ENCODE measurements at places on chromosomes 1 and 21.

DNA sequence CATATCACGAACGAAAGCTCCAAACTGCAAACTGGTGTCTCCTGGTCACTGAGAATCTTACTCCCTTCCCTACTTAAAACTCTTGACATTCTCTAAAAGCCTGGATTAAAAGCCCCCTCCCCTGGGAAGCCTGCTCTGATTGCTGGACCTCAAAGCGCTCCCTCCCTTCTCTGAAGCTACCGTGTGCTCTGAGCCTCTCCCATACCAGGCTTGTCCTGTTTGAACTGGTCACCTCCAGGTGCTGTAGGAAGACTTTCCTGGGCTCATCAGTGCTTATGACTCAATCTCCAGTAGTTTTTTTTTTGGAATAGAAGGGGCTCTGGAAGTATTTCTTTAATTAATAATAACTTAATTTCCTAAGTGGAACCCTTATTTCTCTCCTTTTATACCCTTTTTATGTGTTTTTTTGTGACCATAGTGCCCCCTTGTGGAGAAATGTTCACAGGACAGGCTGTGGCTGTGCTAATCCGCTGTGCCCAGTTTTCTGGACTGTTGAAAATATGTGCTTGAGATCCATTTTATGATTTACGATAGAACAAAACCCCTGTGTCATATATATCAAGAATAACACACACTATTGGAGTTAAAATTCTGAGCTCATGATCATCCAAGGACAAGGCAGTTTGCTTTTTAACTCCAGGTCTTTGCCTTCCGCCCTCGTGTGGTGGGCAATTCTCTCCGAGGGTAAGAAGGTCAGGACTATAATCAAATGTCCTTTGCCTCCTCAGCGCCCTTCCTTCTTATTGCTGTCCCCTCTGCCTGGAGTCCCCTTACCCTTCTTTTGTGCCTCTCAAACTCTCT is 16.9 kb downstream of the MTARC1 start:
- DNase-seq, result peak; percentile 42

DNA sequence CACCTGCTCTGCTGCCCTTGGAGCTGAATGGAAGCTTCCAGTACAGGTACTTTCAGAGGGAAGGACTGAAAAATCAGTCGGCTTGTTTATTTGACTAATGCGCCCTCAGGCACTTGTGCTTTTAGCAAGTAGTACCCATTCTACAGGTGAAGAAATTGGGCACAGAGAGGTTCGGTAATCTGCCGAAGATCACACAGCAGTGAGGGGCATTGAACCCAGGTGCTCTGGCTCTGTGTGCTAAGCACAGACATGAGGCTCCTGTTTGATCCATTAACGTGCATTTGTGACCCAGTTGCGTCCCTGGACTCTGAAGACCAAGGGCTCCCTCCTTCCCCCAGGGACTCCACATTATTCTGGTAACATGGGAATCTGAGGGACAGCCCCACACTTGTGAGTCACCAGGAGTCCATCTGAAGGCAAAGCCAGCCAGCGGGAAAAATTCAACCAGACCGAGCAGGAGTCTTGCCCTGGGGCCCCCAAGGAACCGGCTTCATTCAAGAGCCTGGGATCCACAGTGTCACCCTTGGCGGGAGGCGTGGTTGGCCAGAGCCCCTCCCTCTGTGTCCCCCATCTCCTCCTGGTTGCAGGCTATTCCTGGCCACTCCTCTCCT is 192.4 kb upstream of the ARHGEF16 start:
- DNase-seq, result no peak

- no peak for DNase-seq
Measured at GRCh38 chr1:91803847-91804545, 82.0 kb downstream of the TGFBR3 start.

DNA sequence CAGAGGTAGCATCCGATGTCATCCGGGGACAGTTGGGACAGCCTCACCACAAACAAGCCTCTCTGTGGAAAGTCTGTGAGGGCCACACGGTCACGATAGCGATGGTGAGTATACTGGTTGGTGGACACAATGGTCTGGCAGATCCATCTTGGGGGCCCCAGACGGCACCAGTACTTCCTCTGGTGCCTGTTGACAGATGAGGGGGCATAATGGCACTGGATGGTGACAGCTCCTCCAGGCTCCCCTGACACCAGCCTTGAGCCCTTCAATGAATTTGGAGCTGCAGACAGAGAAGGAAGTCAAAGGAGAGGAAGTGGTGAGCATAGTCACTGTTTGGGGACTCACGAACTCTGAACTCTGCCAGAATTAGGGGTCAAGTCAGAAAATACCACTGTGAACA is 8.0 kb downstream of the FCAMR start:
- DNase-seq, result no peak

DNA sequence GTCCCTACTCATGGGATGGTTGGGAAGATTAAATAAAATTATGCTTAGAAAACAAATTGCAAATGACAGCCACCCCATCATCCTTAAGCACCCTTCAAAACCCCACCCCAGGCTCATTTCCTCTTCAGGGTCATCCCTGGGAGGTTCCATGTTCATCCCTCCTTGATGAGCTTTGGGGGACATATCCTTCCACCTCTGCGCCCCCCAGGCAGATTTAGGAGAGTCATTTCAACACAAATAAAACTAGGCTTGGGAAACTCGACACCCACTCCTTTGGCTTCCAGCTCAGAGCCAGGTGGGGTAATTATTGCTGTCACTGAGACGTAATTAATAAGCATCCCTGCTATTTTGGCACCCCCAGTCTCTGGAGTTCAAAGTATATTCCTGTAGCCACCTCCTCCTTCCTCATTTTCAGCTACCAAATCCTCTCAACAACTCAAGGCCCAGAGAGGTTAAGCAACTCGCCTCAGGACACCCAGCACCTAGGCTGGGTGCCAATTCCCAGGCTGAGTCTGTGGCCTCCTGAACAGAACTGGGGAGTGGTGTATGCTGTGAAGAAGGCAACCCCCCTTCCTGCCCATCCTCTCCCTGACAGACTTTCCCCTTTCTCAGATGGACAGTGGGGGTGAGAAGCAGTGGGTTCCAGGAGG is 595 bp downstream of the CRYBG2 start:
- no peak for DNase-seq

Data from nephron progenitor cell (in vitro differentiated cells).